ENCODE measurements at places on chromosomes 11 and 22.

GRCh38 chr11:102813484-102813883 lies 15.5 kb upstream of the MMP1 start:
- no peak for DNase-seq

DNA sequence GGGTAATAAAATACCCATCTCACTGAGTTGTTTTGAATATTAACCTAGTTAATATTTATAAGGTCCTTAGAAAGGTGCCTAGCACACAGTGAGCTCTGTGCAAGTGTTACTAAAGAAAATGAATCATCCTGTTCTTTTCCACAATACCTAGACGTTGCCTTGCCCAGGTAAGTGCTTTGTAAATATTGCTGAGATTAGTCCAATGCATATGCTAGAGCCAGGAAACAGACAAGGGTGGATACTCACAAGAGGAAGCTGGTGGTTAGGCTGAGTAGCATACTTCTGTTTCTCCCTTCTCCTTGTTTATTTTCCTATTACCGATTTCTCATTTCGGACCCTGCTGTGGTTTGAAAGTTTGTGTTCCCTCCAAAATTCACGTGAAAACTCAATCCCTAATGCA lies 58.1 kb upstream of the BARX2 start:
- DNase-seq = no peak

DNA sequence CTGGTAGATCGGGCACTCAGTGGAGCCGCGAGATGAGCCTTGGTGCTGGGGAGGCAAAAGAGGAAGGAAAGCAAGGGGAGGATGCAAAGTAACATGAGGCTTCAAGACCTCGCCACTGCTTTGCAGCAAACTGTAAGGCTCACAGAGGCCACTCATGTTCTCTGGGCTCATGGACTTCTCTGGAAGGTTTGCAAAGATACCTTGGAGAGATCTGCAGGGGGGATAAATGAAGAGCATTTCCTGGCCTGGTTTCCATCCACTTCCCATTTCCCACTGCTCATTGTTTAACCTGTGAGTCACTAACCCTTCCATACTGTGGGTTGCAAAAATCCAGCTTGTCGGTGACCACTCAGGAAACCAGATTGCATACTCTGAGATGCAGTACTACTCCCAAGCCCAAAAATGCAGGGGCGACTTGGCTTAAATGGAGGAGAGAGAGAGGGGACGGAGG lies 38.5 kb downstream of the OSBP2 start:
- peak; percentile 53 for DNase-seq

- DNase-seq = no peak
Observed at GRCh38 chr11:61370349-61371005, 8.3 kb downstream of the TMEM138 start.

GRCh38 chr22:39109361-39109760 lies 12.3 kb downstream of the APOBEC3H start:
- DNase-seq = no peak

DNA sequence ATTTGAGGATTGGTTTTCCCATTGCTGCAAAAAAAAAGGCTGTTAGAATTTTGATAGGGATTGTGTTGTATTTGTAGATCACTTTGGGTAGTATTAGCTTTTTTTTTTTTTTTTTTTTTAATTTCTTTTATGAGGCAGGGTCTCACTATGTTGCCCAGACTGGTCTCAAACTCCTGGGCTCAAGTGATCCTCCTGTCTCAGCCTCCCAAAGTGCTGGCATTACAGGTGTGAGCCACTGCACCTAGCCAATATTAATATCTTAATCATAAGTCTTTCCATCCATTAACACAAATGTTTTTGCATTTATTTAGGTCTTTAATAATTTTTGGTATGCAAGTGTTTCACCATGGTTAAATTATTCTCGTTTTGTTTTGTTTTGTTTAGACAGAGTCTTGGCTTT lies 23.0 kb upstream of the AIFM3 start:
- DNase-seq = no peak

- peak; percentile 24 for DNase-seq
Observed at GRCh38 chr11:85821636-85822035, 10.7 kb upstream of the SYTL2 start.

DNA sequence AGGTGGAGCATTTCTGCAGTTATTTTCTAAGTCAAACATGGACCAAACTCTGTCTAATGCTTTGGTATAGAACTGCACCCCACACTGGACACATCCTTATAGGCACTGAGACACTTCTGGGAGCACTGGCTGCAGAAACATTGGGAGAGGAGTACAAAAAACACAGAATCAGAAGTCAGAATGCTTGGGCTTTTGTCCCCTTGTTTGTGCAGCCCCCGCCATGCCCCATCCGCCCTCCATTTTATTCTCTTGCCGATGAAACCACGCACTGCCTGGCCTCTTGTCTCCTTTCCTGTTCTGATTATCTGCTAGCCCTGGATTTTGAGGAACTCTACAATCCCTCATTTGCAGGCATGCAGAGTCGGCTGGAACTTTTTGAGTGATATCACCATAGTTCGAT lies 1201.2 kb downstream of the TBC1D22A start:
- no peak for DNase-seq

GRCh38 chr11:72959998-72960731 lies 146.0 kb downstream of the ATG16L2 start:
- no peak for DNase-seq

DNA sequence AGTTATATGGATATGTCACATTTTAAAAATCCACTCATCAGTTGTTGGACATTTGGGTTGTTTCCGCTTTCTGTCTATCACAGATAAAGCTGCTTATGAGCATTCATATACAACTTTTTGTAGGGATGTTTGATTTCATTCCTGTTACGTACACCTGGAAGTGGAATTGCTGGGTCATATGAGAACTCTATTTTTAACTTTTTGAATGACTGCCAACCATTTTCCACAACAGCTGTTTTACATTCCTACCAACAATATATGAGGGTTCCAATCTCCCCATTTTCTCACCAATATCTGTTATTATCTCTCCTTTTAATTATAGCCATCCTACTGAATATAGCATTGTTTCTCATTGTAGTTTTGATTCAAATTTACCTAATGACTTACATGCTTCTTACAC lies 172.0 kb downstream of the UVRAG start:
- DNase-seq = no peak

DNA sequence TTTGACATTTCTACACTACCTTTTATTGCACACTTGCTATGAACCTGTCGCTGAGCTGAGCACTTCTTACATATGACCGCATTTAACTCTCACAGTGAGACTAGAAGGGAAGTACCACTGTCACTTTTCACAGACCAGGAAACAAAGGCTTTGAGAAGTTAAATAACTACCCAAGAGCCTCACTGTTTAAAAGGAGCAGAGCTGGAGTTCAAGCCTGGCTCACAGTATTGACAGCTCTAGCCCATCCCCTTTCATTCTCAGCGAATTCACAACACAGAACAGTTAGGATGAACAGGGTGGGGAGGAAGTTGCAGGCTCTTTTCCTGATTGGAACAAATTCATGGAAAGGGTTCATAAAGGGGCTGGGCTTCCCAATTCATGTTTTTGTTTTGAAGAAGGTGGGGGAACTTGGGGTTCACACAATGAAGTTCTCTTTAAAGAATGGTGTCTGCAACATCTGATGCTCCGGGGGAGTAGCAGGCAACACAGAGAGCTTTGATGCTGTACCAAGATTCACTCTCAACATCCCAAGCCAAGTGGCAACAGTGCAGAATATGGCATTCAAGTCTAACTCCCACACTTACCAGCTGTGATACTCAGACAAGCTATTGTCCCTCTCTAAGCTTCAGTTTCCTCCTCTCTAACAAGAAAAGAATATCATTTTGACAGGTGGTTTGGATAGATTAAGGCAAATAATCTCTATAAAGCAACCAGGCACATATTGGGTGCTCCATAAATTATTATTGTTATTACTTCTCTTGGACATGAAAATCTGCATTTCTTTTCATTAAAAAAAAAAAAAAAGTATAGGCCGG lies 17.2 kb downstream of the SCGB1A1 start:
- DNase-seq = no peak

DNA sequence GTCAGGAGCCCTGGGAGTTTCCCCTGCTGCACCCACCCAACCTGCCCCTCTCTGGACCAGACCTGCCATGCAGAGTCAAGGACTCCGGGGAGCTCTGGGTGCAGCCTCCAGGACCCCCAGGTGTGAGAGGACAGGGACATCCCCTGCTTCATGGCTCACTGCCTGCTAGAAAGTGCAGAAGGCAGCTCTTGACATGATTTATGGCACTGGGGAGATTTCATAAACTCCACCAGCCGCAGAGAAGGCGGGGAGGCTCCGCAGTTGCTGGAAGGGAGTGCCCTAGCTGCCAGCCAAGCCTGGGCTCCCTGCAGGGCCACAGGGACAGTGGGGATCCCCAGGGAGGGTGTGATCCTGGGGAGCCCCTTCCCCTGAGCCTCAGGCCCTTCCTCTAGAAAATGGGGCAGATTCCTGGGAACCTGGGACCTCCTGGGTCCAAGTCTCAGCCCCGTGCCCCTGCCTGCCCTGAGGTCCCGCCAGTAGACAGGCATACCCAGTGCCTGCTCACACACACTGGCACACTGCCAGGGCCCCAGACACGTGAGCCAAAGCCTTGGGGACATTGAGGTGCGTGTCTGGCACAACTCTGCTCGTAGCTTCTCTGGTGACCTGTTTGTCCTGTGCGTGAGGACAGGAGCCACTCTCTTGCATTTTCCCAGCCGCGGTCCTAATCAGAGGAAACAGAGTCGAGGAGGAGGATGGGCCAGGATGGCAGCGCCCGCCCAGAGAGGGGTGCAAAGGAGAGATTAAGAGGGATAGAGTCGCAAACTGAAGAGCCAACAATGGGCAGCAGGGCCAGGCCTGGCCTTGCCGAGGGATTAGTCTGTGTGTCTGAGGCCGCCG lies 13.8 kb downstream of the CABP7 start:
- no peak for DNase-seq

DNA sequence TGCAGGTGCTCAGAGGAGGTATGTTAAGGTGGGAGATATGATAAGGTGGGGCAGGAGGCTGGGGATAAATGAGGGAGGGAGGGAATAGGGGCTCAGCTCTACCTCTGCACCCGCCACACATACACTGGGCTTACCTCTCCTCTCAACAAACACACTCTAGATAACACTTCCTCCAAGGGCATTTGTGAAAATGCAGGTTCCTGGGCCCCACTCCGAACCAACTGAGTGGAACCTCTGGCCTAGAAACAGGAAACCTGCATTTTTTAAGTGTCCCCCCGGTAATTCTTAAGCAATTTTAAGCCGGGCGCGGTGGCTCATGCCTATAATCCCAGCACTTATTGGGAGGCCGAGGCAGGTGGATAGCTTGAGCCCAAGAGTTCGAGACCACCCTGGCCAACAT lies 46.5 kb upstream of the CD5 start:
- no peak for DNase-seq

DNA sequence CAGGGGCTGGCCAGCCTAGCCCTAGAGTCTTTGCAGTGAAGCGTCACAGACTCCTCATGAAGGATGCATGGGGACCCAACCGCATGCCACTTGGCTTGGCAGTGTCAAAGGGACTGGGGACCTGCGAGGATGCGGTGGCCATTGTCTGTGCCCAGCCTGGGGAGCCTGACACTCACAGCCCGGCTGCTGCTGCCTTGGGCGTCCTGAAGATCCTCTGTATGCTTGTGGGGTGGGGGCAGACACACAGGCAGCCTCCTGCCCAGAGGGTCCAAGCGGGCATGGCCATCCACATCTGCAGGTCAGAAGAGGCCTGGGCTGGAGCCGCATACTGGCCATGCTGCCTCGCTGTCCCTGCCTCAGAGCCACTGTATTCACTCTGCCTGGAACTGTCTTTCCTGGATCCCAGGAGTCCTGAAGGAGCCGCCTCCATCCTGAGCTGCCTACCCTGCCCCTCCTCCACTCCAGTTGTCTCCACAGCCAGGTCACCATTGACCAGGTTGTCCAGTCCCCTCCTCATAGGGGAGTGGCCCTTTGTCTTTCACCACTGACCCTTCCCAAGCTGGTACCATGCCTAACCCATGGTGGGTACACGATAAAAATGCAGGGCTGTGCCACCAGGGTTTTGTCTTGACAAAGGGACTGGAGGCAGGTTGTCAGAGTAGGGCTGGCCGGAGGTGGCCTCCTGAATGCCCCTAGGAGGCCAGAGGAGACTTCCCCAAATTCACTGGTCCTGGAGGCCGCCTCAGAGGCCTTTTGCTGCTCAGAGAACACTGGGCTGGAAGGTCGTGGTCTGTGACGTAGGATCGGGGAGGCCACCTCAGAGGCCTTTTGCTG lies 107.0 kb downstream of the KCNQ1OT1 start:
- no peak for DNase-seq

GRCh38 chr11:34502949-34503348 lies 10.6 kb downstream of the ELF5 start:
- no peak for DNase-seq

DNA sequence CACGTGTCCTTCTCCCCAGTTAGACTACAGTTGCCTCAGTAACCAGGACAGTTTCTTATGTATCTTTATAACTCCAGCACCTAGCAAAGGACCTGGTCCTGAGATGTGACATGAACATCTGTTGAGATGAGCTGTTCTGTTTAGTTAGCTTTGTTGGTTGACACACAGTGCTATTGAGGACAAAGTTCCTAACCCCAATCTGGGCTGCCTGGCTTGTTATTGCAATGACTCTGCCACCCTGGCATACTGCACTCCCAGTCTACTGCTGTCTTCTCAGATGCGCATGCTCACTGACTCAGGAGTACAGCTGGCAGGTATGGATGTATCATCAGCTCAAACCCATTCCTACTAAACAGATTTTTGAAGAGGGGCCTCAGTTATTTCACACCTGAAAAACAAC lies 7.4 kb downstream of the DESI1 start:
- DNase-seq = no peak

GRCh38 chr11:57191311-57192219 lies 9.8 kb downstream of the LRRC55 start:
- no peak for DNase-seq

DNA sequence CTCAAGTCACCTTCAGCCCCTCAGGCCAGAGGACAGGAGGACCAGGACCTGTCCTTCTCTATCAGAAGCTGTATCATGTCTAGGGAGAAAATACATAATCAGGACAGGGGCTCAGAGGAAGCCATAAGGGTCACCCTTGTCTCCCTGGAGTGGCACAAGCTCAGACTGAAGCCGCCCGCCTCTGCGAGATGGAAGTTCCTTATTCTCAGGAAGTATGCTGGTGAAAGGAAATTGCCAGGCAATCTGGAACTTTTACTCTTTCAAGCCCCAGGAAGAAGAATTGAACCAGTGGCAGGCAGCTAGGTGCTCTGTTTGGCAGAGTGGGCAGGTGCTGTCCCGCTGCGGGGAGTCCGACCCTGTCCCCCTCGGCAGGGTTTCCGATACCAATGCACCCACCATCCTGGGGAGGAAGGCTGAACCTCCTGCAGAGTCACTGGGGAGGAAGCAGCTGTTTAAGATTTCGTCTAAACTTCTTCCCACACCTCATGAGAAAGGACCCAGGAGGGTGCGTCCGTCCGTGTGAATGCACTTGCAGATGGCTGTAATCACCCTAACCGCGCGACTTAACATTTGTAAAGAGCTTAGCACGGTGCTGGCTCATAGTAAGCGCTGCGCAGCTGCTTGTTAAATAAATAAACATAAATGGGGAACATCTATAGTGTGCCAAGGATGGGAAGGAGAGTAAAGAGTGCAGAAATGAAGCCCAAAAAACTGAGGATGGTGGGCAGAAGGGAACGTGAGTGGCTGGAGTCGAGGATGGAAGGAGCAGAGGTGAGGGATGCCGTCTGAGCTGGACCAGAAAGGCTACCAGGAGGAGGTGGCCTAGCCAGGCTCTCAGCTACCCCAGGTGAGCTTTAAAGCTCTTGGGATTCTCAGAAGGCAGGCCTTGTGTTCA lies 5.0 kb upstream of the ANO1 start:
- no peak for DNase-seq
